ENCODE measurements at places on chromosomes 5 and 9.

DNA sequence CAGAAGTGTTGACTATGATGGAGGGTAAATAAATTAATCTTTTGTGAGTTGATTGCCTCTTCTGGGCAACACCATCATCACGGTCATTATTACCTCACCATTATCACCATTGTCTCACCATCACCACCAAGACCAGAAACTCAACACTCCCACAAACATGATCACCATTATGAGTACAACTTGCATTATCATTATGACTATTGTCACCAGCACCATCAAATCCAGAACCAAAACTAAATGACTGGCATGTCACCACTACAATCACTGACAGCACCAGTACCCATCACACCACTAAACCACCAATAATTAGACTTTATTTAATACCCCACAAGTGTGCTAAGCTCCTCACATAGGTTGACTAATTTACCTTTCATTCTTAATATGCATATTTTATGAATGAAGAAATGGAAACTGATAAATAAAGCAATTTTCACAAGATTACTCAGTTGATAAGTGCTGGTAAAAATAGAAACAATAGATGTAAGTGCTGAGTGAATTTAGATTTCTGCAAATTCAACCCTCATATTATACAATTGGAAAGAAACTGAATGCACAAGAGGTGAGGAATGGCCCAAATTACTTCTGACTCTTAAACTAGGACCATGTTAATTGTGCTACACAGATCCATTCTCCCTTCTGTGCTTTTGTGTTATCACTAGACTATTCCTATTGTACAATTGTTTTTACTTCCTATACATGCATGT, 517.8 kb upstream of the PAPPA start:
- DNase-seq: no peak

DNA sequence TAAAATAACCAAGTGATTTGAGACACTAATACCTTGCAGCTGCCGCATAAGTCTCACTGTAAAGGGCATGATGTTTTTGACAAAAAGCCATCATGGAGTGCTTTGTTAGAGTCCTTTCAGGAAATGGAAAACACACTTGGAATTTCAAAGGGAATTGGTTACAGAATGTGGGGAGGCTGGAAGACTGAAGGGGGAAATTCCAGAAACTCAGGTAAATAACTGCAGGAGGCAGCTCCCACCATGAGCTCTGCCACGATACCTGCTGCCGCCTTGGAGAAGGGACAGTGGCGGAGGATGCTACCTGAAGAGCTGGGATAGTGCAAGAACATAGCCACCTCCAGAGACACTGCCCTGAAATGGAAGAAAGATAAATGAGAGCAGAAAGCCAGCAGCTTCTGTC, 66.9 kb downstream of the PRKACG start:
- DNase-seq: no peak

- DNase-seq: no peak
Observed at GRCh38 chr5:71886406-71886805, 167.3 kb downstream of the CARTPT start.

DNA sequence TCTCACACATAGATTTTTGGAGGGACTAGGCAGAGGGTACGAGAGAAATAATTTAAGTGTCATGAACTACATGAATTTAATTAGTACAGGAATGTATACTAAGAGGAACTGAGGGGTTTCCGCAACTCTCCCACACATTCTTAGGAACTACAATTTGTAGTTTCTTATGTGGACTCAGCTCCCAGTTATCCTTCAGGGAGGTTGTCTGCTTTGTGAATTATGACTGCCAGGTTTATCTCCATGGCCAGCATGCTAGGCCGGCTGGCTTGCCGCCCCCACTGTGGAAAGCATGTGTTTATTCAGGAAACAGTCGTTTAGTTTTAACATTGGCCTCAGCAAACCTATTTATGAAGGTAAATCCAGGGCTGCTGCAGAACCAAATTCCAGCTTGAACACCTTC, 415.0 kb downstream of the KCTD16 start:
- DNase-seq: no peak

GRCh38 chr9:12633016-12633765, 60.0 kb upstream of the TYRP1 start:
- DNase-seq: no peak

- DNase-seq: no peak
Observed at GRCh38 chr5:66891184-66891925, 295.2 kb downstream of the MAST4 start.

DNA sequence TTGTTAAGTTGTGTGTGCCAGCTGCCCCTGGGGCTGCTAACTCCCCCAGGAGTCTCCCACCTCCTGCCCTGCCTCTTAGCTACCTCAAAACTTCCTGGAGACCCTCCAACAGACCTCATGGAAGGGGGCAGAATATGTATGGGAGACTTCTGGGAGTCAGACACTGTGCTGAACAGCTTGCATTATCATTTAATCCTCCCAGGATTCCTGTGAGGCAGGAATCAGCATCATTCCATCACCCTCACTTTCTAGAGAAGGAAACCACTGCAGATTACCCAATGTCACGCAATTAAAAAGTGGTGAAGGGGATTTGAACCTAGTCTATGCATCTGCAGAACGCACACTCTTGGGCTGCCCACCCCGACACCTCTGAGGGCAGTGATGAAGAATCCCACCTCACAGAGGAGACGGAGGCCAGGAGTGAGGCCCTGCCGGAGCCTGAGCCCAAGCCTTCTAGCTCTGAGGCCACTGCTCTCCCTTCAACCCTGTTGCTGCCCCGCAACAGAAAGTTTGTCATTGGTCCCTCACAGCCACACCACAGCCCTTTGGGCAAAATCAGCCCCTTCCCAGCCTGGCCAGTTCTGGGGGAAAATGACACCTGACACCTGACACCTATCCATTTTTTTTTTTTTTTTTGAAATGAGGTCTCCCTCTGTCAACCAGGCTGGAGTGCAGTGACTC, 30.3 kb upstream of the IL17B start:
- DNase-seq: no peak

DNA sequence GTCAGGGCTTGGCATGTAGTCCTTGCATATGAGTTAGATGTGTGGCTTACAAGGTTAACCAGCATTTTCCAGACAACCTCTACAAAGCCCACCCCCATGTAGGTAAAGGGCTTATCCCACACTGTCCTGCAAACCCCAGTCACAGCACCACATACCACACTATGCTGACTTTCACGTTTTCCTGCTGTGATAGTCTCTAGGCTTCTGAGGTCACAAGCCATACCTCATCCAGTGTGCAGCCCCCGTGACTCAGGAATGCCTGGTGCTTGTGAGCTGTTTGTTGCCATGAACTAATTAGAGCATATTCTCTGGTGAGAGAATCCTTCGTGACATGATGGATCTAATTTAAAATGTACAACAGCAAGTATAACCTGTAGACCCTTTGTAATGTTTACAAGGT, 50.8 kb downstream of the ERAP1 start:
- no peak for DNase-seq

- no peak for DNase-seq
Observed at GRCh38 chr5:10337107-10337506, 16.4 kb upstream of the MARCHF6 start.

Measured in right forelimb (tissue), 1 donor.